Thymus (tissue), 14 donors: ENCODE measurements at places on chromosomes 12 and 14. TPM values are rescaled to one million over a fixed set of nuclear protein-coding genes. Genes with fewer than 3 reads are reported as not detected.

GRCh38 chr12:68639396-68639767 is 28.7 kb downstream of the RAP1B start:
- no peak for DNase-seq

- no peak for DNase-seq
Measured at GRCh38 chr12:114003286-114003685, 37.2 kb upstream of the RBM19 start.

GRCh38 chr12:27969624-27970400 is 2.7 kb downstream of the PTHLH start:
- DNase-seq = peak; percentile 61

PTPN21 gene
- total RNA-seq = 0.99 TPM

- DNase-seq = no peak
Measured at GRCh38 chr12:123572391-123572790, 12.0 kb upstream of the TMED2 start.
